ENCODE measurements at places on chromosomes 12 and 14.

DNA sequence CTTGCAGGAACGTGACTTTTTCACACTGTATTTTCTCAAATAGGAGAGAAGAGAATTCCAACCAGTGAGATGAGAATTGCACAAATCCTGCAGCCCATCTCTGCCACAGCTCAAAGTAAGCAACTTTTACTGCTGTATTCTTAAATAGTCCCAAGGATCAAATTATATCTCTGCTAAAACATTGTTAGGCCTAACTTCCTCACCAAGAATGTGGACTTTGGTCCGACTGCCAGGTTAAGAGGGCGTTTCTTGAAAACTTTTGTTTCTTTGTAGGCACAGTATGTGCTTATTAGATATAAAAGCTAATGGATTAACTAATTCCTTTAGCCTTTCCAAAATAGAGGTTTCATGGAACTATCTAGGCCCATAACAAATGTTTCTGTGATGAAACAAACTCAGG, 61.4 kb upstream of the IFNG-AS1 start:
- no peak for DNase-seq

GRCh38 chr12:108752387-108752786, 21.1 kb upstream of the CORO1C start:
- no peak for DNase-seq

DNA sequence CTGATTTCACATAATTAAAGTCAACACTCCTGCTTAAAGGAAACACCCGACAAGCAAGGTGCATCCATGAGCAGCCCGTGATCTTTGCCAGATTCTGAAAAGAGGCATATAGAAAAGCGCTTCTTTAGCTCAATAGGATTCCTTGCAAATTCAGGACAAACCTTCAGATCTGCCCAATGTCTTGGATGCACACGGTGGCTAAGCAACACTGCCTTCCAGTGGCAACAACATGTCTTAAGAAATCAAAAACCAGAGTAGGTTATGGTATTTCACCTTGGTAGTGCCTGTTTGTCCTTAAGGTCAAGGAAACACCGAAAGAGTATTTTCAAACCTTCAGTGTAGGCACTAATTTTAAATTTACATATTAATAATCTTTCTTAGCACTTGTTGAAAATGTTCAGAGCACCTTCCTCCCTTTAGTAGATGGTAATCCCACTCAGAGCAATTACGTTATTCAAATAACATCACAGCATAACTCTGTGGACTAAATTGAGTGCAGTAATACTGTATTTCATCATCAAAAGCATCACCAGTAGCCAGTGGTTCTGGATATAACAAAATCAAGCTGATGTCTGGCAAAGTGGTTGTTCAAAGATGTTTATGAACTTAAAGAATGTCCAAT, 58.0 kb upstream of the CDKN3 start:
- no peak for DNase-seq

GRCh38 chr14:95545515-95546168, 10.8 kb downstream of the GLRX5 start:
- DNase-seq: no peak

DNA sequence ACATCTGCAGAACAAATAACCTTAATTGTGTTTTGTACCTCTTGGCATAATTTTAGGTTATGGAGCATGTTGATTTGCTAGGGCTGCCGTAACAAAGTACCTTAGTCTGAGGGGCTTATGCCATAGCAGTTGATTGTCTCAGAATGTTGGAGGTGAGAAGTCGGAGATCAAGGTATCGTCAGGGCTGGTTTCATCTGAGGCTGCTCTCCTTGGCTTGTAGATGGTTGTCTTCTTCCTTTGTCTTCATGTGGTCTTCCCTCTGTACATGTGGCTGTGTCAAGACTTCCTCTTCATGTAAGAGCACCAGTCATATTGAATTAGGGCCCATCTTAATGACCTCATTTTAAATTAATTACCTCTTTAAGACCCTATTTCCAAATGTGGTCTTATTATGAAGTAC, 64.4 kb upstream of the PTHLH start:
- no peak for DNase-seq

DNA sequence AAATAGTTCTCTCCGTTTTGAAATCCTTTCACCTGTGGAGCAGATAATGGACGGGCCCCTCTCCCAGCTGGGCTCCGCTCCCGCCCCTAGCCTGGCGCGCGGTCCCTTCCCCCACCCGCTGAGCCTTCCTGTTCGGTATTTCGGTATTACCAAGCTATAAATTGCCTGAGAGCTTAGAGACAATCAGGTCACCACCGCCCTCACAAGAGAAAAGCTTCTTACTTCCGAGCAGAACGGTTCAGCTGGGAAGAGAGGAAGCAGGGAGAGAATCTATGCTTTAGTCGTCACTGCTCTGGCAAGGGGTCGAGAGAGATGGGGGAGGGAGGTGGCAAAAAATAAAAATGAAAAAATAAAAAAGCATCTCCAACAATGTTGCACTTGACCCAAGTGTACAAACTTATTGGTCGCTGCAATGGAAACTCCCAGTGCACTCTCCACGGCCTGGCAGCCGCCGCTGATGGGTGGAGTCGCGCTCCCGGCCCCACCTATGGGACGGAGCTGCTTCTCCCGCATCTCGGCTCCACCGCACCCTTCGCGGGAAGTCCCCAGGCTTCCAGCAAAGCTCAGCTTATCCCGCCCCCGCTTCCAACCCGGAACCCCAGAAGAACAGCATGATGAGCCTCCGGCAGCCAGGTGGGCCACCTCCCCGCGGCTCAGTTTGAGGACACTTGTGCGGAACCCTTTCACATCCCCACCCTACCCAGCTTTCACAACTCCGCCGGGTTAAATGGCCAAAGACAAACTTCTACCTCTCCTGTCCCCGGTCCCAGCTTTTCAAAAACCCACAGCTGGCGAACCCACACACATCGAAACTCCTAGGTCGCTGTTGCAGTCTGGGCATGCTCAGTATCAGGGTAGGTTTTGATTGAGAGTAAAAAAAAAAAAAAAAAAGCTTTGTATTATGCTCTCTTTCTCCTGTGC, 832 bp upstream of the SYT1 start:
- no peak for DNase-seq

- DNase-seq: no peak
These were observed 68.6 kb downstream of the ACTN1 start for GRCh38 chr14:68910540-68910939.

GRCh38 chr12:57983146-57983857, 41.9 kb downstream of the ATP23 start:
- no peak for DNase-seq

DNA sequence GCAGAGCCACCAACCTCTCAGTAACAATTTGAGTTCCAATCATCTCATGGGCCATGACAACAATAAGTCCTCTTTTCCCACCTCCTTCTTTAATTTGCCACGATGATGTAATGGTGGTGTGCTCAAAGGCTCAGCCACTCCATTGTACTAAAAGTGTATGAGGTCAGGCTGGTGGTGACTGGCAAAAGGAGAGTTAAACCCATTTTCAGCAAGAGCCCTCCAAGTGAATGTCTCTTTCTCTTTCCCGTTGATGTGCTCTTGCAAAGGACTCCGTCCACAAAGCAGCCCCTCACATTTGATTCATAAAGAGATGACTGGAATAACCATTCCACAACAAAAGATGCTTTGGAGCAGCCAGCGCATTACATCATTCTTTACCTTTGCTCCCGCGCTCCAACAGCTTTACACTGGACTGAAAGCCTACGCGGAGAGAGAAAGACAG, 41.6 kb downstream of the DUSP16 start:
- DNase-seq: no peak

- DNase-seq: no peak
These were observed 174.0 kb downstream of the RASSF9 start for GRCh38 chr12:85662207-85662602.

GRCh38 chr12:29734734-29735133, 49.0 kb downstream of the TMTC1 start:
- no peak for DNase-seq

- no peak for DNase-seq
These were observed at the start of gene CRIP1 for GRCh38 chr14:105486163-105486973. Gene CRIP1 (plus strand): TSS chr14:105486886. CDS start chr14:105487260, 374 bp downstream.

GRCh38 chr12:122932207-122932606, 34.1 kb downstream of the ABCB9 start:
- DNase-seq: no peak

GRCh38 chr12:78760906-78761305, 103.7 kb upstream of the SYT1 start:
- DNase-seq: no peak

- DNase-seq: no peak
These were observed 3.6 kb upstream of the CFAP73 start for GRCh38 chr12:113145720-113146551.

DNA sequence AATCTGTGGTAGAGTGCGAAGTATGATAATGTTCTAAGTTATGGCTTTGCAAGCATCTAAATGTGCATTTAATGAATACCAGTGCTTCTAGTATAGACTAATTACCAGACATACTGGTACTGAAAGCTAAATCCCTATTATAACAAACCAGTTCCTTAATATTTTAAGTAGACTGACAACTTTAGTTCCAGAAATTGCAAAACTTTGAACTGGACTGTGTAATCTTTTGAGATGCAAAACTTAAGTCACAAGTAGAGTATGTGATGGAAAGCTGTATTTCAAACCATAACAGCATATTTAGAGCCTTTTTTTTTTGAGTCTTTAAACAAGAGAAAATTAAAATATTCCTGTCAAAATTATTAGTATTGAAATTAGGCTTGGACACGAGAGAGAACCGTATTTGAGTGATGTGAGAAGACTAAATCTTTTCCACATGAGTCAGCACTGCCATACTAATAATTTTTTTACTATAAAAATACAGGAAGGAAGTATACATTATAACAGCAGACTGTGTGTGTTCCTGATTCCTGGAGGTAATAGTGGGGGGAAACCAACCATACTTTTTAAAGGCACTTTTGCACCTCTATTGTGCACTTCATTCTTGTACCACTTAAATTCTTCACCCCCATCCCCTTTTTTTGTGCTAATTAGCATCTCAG, 45.5 kb downstream of the PPM1A start:
- no peak for DNase-seq

DNA sequence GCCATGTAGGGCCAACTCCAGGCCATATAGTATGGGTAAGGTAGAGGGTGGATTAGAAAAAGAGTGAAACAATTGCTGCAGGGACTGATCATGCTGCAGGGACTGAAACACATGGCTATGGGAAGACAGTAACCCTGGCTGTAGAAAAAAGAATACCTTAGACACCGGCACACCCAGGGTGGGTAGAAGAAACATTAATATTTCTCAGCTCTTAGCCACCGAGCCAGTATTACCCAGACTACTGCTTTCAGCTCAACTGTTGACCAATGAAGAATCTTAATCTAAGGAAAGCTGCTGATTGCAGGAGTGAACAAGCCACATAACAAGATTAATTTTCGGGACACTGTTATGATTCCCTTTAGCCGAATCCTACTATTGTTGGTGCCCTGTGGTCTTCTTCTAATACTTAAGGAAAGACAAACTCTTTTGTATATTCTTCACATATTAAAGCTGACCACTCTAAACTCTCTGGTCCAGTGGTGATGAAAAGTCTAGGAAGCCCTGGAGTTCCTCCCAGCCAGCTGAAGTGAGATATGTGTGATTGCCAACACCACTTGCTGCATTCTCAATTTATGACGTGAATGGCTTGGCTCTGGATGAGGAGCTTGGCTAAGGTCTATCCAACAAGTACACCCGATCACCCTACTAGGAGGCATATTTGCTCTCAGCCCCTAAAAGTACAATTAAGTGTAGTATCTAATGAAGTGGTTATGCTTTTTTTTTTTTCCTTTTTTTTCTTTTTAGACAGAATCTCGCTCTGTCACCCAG, 69.2 kb downstream of the NOVA1 start:
- DNase-seq: no peak

GRCh38 chr12:106144847-106145246, 6.1 kb upstream of the NUAK1 start:
- no peak for DNase-seq

DNA sequence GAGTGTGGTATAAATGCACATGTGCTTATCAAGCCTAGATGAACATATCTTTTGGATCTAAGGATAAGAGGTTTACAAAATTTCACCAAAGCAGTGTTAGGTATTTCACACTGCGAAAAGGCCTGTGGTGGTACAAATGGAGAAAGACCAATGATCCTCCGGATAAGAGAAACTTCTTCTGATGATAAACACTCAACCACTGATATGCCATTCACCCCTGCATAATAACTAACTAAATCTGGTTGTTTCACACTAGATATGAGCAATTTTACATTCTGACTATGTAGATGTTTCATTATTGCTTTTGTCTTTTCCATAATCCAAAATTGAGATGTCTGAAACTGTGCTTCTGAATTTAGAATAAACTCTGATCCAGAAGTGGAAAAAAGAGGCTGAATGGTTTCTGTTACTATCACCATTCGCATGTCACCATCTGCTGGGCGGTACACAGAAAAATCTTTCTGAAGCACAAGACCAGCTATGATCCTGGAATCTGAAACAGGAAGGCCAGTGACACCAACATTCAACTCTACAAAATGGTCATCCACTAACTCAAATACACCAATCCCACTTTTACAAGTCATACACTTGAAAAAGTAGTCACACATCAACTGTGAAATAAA, 1.3 kb downstream of the BBS10 start:
- DNase-seq: no peak

DNA sequence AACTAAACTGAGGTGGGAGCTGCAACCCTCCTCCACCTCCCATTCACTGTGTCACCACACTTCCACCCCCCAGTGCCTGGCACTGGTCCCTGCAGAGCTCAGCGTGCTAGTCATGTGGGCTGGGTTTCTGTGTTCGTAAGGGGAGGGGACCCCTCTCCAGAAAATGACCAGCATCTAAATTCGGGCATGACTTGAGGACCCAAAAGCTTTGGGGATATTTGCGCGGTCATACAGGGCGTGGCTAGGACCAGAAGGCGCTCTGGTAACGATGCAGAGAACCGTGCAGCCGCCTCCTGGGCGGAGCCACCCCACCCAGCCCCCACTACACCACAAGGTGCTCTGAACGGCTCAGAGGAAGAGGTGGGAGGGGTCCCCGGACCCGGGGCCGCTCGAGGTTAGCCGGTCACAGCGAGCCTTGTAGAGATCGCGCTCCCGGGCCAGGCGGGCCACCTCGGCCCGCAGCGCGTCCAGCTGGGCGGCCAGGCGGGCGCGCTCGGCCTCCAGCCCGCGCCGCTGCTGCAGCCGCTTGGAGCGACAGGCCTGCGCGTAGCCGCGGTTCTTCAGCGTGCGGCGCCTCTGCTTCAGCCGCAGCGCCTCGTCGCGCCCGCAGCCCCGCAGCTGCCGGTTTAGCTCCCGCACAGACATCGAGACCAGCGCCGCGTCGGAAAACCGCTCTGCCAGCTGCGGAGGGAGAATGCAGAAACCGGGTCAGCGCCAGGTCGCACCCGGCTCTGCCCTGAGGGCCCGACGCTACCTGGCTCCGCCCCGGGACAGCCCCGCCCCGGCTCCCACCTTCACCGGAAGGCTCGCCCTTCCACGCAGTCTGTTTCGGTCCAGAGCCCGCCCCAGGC, 9.8 kb downstream of the CPNE6 start:
- peak; percentile 72 for DNase-seq

Data from stimulated activated CD4-positive, alpha-beta T cell treated with anti-CD3 and anti-CD28 coated beads, Interleukin-4, amount 100 ng/mL, for 1 hour (primary cell).